ENCODE measurements at places on chromosomes 11 and 22.

DNA sequence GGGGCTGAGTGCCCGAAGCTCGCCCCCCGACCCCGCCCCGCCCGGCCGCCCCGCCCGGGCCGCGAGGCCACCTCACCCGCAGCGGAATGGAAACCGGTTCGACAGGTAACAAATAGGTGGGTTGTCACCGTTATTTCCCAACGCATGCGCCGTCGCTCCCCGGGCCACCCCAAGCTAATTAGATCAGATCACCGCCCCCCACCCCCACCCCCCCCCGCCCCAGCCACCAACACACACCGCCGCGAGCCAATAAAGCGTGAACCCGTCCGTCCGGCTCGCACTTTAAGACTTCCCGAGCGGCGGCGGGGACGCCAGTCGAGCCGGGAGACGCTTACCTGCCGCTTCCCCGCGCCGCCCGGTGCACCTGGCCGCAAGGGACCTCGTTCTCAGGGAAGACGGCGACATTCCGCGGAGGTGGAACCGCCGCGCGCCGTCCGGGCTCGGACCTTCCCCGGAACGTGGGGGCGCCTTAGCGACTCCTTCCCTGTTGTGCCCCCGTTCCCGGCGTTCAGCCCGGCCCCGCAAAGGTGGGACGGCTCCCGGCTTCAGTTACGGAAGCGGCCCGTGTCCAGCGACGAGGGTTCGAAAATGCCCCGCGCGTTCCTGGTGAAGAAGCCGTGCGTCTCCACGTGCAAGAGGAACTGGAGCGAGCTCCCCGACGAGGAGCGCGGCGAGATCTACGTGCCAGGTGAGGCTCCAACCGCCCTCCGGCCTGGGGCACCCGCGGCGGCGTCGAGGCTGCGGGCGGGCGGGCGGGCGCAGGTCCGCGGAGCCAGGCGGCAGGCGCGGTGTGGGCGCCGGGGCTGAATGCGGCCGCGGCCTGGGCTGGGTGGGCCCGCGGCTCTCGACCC is at the start of gene OVOL1:
Gene OVOL1 (plus strand): TSS at position 278 of the 851 bp plus-strand sequence. CDS start 311 bp downstream, at position 589.
- DNase-seq: no peak

DNA sequence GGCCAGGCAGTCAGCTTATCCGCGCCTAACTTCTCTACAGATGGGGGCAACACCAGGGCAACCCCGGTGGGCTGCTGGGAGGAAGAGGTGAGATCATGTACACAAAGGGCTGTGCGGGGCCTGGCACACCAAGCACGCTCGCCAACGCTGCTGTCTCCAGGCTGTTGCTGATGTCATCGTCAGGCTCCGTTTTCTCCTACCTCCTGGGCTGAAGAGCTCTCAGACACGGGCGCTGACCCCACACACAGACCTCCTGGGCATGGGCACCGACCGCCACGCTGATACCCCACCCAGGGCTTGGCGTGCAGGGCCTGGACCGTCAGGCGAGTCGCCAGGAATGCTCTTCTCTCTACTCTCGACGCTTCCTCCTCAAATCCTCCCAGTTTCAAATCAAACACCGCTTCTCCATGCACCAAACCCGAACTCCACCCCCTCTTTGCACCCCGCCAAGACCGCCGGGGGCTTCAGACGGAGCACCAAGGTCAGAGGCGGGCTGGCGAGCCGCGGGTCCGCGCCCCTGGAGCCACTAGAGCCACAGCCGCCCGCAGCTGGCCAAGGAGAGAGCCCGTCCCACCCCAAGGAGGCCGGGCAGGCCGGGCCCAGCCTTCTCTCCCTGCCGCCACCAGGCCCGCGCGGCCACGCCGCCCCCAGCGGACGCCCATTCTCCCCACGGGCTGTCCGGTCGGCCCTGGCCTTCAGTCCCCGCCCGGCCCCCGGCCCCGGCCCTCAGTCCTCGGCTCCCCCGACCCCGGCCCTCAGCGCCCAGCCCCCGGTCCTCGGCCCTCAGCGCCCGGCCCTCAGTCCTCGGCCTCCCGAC is 772 bp downstream of the SBF1 start:
- no peak for DNase-seq

- peak; percentile 57 for DNase-seq
These were observed 1.1 kb downstream of the CFL1 start for GRCh38 chr11:65856689-65857499.

DNA sequence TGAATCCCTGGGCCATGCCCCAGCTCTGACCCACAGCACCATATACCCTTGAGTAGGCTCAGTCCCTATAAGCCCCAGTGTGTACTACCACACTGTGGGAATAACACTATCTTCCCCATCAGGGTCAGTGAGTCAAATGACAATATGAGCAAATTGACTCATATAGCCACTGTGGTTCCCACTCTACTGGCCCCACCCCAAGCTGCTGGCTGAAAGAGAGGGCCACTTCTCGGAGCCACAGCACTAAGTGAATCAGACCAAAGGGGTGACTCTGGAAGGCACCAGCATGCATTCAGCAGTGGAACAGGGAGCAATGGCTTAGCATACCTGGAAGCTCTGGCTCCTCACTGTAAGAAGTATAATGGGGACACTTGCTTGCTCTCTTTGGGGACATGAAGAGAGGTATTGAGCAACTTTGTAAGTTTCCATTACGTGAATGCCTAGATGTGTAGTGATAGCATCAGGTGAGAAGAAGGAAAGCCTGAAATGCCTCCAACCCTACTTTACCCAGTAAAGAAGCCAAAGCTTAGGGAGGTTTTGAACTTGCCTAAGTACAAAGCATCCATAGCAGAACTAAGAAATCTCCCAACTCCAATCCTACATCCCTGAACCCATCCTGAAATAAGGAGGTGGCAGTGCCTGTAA is 13.5 kb downstream of the CD59 start:
- DNase-seq: peak; percentile 48

DNA sequence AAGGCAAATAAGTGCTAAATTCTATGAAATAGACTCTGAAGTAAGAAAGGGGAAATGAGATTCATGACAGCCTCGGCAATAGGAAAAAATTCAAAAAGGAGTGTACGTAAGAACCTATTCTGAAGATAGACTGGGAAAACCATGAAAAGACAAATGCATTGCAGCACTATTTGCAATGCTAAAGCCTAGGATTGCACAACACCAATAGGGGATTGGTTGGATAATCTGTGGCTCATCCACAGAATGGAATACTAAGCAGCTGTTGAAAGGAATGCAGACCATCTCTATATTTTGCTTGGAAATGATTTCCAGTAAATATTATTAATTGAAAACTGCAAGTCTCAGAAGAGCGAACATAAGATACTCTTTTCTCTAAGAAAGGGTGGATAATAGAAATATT is 91.7 kb upstream of the CLMP start:
- no peak for DNase-seq

DNA sequence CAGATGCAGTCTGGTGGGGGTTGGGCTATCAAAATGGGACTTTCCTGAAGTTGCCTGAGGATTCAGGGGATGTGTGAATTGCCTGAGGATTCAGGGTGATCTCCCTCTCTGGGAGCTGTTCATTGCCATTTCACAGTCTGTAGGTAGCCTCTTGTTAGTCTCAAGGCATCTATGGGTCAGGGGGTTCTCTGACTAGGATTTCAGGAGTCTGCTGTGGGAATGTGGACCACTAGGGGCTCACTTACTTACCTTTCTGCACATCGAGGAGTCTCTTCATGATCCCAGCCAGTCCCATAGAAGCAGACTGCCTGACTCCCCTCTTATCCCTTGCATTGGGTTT is 54.0 kb downstream of the KCNQ1OT1 start:
- DNase-seq: no peak

- DNase-seq: no peak
These were observed 24.7 kb downstream of the LDLRAD3 start for GRCh38 chr11:35968386-35969088.

DNA sequence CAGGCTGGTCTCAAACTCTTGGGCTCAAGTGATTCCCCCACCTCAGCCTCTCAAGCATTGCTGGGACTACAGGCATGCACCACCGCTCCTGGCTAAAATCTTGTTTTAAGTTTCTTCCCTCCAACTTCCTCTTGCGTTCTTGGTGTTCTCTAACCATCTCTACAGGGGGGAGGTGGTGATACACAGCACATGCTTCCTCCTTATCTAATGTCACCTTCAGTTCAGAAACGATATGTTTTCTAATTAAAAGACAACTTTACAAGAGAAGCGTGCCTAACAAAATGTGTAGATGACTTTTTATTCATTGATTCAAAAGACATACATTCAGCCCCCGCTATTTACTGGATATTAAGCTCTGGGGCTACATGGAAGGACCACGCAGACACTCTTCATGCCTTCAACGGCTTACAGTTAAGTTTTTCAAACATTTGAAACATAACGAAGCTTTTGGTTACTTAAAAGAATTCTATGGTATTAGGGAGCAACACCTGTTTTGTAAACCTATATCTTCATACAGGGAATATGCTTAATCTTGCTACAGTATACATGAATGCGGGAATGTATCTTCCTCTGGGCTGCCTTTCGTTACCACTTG is 933 bp upstream of the DLAT start:
- DNase-seq: no peak

DNA sequence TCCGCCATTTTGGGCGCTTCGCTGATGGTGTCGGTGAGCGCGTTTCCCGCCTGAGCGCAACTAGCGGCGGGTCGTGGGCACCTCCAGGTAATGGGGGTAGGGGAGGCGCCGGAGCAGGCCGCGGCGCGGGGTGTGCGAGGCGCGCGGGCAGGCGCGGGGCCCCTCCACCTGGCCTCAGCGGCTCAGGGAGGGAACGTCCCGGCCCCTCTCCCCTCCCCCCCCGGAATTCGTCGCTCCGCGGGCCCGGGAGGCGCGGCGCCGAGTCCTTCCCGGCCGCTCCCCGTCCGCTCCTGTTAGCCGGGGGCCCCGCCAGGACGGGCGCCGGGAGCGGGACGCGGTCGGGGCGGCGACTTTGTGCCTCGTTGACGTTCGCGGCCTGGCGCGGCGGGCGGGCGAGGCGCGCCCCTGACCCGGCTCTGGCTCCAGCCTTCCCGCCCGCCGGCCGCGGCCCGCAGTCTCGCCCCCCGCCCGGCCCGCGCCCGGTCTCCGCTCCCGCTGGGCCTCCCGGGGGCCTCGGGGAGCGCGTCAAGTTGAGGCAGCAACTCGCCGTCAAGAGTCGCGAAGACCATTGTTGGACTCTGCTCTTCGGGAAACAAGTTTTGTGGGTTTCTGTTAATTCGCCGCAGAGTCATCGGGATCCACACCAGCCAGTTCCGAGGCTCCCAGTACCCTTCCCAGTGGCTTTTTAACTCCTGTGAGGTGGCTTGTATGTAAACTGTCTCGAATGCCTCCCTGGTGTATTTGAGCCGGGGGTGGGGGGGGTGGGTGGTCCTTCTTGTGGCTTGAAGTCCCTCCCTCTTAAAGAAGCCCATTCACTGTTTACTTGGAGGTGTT is at the start of gene PPP6R3:
Gene PPP6R3 (plus strand): TSS at position 12 of the 834 bp plus-strand sequence. CDS start 76,913 bp downstream, outside the sequence.
- no peak for DNase-seq

DNA sequence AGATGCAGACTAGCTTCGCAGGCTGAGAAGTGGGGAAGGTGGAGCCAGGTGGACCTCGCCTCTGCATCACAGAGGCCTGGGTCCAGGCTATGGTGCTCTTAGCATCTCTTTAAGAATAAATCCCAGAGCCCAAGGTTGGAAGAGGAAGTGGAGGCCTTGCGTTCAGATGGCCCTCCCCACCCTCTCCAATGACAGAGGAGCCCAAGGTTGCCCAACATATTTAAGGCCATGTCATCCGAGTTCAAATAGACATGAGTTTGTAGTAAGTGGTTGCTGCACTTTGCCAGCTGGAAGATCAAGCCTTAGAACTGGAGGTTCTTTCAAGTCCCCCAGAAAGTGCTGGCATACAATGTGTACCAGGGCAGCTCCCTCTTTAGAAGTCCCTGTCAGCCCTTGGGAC is 47.1 kb upstream of the HORMAD2 start:
- DNase-seq: no peak

- no peak for DNase-seq
These were observed 5.7 kb downstream of the MPZL2 start for GRCh38 chr11:118258410-118258809.

DNA sequence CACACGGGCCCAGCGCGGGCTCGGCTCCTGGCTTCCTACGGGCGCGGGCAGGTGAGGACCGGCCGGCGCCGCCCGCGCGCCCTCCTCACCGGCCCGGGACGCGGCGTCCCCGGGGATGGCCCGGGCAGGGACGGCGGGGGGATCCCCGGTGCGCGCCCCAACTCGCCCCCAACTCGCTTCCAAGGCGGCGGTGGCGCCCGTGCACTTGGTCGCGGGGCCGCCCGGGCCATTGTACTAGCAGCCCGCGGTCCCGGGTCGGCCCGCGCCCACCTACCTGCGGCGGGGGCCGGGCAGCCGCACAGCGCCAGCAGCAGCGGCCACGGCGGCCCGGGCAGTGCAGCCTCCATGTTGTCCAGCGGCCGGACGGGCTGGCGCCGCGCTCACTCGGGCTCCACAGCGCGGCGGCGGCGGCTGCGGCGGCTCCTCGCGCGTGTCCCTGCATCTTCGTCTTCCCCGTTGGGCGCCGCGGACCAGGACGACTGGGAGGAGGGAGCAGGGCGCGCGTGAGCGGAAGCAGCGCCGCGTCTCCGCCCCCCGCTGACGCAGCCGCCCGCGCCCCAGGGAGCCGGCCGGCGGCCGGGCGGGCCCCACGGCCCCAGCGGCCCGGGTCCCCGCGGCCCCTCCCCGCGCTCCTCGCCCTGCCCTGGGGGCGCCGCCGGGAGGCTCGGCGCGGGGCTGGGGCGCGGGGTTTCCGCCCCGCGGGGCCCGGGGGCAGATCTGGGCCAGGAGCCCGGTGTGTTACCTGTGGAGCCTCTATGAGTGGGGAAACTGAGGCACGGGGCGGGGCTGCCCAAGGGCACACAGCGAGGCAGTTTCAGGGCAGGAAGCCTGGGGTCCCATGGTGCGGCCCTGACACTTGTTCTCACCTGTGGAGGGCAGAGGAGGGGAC is 159.3 kb upstream of the GRK3 start:
- DNase-seq: peak; percentile 24

- no peak for DNase-seq
These were observed 2237.8 kb downstream of the LRRC4C start for GRCh38 chr11:39221550-39222138.

DNA sequence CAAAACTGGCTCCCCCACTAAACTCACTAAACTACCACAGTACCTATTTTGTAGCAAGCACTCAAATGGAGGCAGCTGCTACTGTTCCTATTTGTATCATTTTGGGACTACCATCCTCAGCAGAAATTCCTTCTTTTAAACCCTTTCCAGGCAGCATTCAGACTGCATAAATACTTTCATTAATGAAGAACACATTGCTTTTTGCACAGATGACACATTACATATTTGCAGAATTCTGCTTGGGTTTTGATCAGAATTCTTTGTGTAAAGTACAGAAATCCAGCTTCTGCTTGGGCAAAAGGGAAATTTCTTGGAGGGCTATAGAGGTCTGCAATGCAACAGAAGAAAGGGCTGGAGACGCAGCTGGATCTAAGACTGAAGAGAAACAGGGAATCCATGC is 24.2 kb downstream of the RBX1 start:
- no peak for DNase-seq

DNA sequence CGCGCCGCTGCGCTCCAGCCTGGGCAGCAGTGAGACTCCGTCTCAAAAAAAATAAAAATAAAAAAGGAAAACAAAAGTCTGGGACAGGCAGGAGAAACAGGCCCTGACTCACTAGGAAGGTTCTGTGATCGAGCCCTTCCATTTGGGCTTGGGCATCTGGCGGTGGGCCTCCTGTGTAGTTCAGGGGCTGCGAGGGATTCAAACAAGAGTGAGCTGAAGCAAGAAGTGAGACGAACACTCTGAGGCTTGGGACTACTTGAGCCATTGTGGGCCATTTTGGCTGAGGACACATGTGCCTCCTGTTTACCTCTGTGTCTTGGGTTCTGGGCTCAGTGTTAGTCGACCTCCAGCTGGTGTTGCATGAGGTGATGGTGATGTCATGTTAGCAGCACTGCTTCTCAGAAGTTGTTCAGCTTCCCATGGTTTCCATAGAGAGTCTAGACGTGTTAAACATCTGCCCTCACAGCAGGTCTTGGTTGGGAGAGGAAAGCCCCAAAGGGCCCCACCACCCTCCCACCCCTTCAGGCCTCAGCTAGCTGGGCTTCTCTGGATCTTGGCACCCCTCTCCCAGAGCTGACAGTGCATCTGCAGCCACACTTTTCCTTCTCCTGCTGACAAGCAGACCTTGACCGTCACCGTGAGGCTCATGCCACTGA is 57.8 kb downstream of the MED15 start:
- no peak for DNase-seq

Data from stimulated activated CD4-positive, alpha-beta T cell treated with anti-CD3 and anti-CD28 coated beads, Interleukin-1b, Interleukin-23, amount 100 ng/mL, for 24 hours (primary cell).